ENCODE measurements at places on chromosomes 12 and 14. TPM values are rescaled to one million over a fixed set of nuclear protein-coding genes. Genes with fewer than 3 reads are reported as not detected.

GPRC5D gene
- not detected for total RNA-seq

RASSF9 gene
- 1.6 TPM for total RNA-seq

GRCh38 chr12:79121486-79121885 is 256.9 kb downstream of the SYT1 start:
- DNase-seq: no peak

DNA sequence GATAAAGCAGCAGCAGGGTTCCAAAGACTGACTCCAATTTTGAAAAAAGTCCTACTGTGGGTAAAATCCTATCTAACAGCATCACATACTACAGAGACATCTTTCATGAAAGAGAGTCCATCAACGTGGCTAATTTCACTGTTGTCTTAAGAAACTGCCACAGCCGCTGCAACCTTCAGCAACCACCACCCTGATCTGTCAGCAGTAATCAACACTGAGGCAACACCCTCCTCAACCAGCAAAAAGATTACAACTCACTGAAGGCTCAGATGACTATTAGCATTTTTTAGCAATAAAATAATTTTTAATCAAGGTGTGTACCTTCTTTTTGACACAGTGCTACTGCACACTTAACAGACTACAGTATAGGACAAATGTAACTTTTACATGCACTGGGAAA is 6.6 kb downstream of the CAPRIN2 start:
- DNase-seq: no peak

DNA sequence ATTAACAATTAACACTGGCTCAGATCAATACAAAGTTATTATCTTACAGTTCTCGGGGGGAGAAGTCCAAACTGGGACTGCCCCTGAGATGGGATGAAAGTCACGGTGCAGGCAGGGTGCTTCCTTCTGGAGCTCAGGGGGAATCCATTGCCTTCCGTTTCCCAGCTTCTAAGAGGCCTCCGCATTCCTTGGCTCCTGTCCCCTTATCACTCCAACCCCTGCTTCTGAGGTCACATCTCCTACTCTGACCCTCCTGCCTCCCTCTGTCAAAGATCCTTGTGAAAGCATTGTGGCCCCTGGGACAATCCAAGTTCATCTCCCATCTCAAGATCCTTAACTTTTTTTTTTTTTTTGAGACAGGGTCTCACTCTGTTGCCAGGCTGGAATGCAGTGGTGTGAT is 30.8 kb downstream of the SCARB1 start:
- DNase-seq: no peak

DNA sequence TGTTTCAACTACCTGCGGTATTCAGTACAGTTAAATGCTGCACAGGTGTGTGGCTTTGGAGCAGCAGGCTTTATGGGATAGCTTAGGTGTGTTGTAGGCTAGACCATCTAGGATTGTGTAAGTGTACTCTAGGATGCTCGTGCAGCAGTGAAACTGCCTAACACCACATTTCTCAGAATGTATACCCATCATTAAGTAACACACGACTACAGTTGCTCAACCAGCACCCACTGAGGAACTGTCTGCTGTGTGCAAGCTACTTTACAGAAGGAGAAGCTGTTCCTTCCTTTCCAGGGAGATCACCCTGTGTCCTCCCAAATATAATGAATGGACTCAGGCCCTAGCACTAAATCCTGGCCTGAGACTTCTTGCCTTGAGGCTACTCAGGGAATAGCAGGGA is 94.8 kb downstream of the SLC24A4 start:
- DNase-seq: no peak

DNA sequence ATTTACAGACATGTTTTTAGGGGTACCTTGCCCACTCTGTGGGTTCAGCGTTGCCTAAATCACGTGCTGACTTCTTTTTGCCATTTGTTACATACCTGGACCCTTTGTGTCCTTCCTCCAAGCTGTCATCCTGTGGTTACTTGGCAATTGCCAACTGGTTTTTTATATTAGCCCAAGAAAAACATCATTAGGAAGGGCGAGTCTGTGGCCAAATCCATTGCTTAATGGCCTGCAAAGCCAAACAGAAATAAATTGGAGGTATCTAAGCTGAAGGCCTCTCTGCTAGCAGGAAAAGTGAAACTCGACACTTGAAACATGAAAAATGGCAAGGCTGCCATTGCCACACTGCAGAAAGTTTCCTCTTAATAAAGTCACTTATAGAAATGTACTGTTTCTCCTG is 190.4 kb downstream of the NUAK1 start:
- no peak for DNase-seq

- no peak for DNase-seq
Observed at GRCh38 chr12:82481954-82482353, 123.6 kb downstream of the METTL25 start.

DNA sequence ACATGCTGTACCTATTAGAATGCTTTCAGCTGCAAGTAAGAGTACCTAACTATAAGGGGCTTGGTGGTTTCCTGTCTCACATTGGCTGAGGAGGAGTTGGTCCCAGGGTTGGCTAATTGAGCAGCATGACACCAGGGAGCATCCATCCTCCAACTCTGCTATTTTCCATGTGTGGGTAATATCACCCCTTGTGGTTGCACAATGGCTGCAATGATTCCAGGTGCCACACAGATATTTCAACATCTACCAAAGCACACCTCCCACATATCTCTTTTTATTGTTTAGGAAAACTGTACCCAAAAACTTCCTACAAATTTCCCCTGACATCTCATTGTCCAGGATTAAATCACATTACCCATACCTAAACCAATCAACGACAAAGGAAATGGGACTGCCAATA is 118.0 kb upstream of the EEA1 start:
- no peak for DNase-seq

DNA sequence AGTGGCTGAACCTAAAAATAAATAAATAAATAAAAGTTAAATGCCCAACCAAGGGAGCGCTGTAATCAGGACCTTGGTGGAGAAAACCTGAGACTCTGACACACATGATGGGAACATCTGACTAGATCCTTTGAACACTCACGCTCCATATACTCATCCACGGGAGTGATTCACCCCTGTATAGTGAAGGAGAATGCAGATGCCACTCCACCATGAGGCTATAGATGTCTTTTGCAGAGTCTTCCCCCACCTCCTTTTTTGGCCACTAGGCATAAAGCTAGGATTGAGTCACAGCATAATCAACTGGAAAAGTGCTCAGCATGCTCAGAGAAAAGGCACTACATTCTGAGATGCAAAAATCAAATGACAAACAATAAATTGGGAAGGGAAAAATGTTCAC is 19.0 kb downstream of the ADAM20 start:
- DNase-seq: no peak

DNA sequence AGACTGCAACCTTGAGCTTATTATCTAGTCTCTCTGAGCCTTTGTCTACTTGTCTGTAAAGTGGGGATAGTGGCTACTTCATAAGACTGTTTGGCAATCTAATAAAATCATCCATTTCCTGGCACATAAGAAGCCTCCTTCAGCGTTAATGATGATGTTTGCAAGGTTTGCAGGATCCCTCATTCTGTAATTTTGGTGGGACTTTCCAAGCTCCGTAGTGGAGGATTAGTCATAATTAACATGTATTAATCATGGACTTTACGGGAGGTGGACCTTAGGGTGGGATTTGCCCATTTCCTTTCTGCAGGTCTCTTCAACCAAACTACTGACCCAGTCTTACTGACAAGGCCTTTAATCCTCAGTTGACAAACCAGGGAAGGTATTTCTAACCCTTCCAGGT is 66.2 kb downstream of the NTF3 start:
- no peak for DNase-seq

NKX2-1 gene
- total RNA-seq: not detected

- no peak for DNase-seq
Observed at GRCh38 chr12:125100551-125101434, 35.6 kb downstream of the AACS start.

GRCh38 chr12:24078318-24078765 is 128.9 kb upstream of the SOX5 start:
- no peak for DNase-seq

- no peak for DNase-seq
Observed at GRCh38 chr12:114770323-114770722, 86.3 kb upstream of the TBX3 start.

DNA sequence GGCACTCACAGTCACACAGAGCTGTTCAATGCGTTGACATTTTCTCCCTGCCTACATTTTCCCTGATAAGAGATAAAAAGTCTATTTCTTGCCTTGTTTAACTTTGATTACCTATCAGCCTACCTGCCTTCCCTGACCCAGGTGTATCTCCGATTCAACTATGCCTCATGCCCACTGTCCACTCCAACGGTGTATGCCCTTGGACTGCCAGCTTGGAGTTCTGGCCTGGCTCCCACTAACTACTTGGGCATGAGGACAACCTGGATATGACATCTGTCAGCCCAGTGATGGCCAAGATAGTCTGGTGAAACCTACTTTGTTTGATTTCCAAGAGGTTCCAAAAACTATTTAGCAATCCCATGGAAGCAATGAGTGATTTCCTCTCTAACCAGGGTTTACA is 93.0 kb upstream of the PELI2 start:
- DNase-seq: no peak

MMP19 gene
- total RNA-seq: 4.5 TPM

All from pancreas (tissue), 10 donors.